Cortex of kidney (tissue), 1 donor: ENCODE measurements at places on chromosomes 7 and 10.

- no peak for DNase-seq
Observed at GRCh38 chr10:32713560-32713959, 244.5 kb downstream of the ITGB1 start.

GRCh38 chr7:134699021-134699818 lies 52.6 kb downstream of the BPGM start:
- DNase-seq: no peak

DNA sequence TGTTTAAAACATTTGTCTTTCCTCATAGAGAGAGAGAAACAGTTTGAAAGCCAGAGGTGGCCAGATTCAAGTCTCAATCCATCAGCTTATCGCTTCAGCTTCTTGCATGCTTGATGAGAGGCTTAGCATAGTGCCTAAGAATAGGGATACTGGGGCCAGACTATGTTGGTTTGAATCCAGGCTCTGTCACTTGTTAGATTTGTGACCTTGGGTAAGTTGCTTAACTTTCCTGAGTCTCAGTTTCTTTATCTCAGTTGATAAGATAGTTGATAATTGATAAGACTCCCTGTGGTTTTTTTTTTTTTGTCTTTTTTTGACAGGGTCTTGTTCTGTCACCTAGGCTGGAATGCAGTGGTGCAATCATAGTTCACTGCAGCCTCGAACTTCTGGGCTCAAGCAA lies 12.1 kb upstream of the CDK6 start:
- no peak for DNase-seq

- DNase-seq: no peak
Observed at GRCh38 chr10:78456649-78457400, 423.2 kb downstream of the RPS24 start.

DNA sequence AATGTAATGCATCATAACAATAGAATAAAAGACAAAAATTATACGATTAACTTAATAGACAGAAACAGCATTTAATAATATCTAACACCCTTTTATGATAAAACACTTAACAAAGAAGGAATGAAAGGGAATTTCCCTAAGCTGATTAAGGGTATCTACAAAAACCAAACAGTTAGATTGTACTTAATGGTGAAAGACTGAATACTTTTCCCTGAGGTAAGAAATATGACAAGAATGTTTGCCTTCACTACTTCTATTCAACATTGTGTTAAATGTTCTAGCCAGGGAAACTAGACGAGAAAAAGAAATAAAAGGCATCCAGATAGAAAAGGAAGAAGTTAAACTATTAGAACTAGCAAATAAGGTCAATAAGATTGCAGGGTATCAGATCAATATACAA lies 276.9 kb downstream of the BAMBI start:
- DNase-seq: no peak

GRCh38 chr7:18754766-18755165 lies 259.2 kb downstream of the HDAC9 start:
- no peak for DNase-seq

DNA sequence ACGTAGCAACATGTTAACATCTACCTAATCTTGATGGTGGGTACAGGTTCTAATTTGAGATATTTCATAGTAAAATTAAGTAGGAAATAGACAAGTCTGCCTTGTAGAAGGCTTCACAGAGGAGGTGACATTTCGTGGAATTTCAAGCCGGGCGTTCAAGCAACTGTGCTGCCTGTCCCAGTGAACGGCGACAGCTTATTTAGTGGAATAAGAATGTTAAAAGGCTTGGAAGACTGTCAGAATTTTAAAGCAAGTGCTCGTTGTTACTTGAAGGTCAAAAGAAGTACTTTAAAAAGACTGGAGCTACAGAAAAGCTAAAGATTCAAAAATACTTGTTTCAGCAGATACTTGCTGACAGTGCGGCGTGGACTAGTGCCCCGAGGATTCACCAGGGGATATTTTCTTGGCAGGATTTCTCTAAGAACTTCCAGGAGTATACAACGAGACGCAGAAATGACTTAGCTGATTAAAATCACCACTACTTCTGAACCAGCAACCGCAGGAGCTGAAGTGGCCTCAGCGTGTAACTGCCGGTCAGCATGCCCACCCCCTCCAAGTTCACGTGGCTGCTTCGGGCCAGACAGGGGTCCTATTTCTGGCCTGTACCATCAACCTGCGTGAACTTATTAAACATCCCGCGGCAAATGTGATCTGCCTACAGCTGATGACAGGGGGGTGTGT lies 46.5 kb downstream of the CTBP2 start:
- no peak for DNase-seq

DNA sequence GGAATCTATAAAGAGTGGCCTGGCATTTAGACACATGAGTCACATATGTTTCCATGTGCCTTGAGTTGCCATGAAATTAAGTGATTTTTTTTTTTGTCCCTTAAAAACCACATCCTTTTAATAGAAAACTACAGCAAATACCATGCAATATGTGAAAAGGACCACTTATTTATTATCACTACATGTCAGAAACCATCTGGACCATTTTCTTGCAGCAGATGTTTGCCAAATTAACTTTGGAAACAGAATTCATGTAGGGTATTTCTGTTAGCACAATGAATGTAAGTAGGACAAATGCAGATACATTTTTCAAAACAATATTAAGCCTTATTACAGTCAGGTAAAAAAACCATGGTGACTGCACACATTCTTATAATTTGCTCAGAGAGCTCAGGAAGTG lies 230.6 kb downstream of the REEP3 start:
- DNase-seq: no peak

DNA sequence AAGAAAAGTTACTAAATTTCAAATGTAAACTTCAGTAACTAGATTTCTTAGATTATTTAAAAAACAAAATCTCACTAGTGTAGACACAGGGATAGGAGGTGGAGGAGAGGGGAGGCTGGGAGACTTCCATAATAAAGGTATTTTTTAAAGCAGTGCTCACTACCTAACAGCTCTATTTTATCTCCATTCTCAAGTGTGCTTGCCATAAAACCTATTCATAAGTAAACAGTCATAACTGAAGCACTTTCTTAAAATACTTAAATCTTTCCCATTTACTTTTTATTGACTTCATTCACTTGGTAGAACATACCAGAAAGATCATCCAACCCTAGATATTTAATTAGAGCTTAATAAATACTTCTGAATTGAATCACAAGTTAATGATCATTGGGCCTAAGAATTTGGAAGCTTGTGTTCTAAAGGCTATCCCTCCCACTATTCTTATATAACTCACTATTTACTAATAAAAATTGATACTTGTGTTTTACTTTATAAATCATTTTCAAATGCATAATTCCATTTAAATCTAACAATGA lies 107.4 kb downstream of the SNX13 start:
- no peak for DNase-seq

DNA sequence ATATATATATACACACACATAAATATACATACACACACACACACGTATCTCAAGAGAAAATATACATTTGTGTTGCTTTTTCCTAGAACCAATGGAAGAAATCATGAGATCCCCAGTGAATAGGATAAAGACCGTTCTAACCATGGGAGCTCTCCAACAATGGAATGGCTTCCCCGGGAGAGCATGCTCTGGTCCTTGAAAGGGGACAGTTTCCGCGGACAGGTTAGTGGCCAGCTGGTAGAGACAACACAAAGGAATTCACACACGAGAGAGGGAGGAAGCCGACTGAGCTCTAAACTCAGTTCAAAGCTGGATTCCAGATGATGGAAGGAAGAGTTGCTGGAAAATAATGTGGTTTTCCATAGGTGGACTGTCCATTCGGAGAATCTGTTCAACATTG lies 72.7 kb downstream of the SLC37A3 start:
- DNase-seq: no peak

DNA sequence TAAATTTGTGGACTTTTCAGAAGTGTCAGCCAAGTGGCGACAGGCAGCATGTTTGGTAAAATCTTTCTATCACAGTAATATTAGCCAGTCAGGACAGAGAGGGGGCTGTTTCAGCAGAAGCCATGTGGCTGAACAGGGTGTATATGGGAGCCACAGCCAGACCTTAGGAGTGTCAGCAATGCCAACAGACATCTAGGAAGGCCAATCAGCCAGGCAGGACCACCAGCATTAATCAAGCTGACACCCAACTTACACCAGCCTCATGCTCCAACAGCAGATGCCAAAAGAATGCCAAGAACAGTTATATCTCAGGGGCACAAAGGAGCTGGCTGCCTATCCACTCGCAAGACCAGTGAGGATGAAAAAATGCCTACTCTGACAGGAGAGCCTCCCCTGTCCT lies 54.8 kb downstream of the RAPGEF5 start:
- no peak for DNase-seq

GRCh38 chr7:24763303-24763901 lies 6.1 kb upstream of the GSDME start:
- no peak for DNase-seq

DNA sequence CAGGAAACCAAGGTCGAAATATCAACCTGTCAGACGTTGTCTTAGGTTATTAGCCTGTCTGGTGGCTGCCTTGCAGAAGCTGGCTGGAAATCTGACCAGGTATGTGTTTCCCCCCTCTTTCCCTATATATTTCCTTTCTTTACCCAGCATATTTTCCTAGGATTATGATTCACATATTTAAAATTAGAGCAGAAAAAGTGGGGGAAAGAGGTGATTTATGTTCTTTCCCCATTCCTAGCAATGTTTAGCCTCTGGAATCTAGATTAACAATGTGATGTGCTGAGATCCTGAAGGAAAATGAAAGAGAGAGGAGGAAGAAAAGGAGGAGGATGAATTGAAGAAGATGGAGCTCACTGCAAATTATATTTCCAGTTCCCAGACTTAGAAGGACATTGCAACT lies 421.4 kb upstream of the AUTS2 start:
- DNase-seq: no peak

DNA sequence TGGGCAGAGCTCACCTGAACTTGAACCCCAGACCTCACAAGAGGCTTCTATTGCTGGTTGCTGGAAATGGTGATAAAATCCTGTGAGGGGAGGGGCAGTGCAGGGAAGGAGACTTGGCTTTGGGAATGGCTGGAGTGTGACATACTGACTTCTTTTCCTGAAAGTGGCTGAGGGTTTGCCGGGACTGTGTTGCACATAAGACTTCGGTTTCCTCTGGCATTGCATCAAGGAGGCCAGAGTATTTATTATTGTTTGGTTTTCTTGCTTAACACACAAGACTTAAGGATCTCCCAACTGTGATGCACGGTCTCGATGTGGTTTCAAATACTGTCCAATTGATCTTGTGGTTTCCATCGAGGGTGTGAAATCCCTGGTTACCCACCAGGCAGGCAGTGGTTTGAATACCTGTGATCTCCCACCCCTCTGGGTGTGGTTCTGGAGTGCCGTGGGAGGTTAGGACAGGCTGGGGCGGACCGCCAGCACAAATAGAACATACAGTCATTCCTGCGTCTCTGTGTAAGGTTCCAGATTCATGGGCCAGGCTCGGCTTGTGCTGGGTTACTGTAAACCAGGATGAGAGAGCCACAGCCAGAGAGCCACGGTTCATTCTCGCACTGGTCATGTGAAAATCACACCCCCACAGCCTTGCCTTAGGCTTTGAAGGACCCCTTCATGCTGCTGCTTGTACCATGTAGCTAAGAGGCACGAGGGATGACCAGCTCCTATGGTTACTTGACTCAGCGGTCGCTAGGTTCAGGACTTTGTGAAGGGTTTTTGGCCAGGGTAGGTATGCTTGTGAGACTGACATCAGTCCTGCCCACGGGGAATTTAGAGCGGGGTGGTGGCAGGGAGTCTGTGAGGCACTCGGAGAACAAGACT lies 39.2 kb downstream of the WBP1L start:
- no peak for DNase-seq

- DNase-seq: no peak
Observed at GRCh38 chr7:151844071-151844824, 32.7 kb downstream of the PRKAG2 start.

GRCh38 chr7:74202841-74203556 lies 6.8 kb upstream of the LAT2 start:
- DNase-seq: no peak

GRCh38 chr7:91660734-91661356 lies 219.7 kb downstream of the MTERF1 start:
- no peak for DNase-seq
